ENCODE measurements at places on chromosomes 1 and 21.
A peak's percentile ranks its signal among the peaks of the same experiment; 100 is the strongest.

- peaks cover 23% of the 10 kb centered on the region for H3K4me1 ChIP-seq
- H3K27me3 ChIP-seq, result no peaks in the 10 kb centered on the region
- H3K4me3 ChIP-seq, result no peak overlapping the region
- no peaks in the 10 kb centered on the region for H3K36me3 ChIP-seq
Observed at GRCh38 chr1:53835491-53835890, 2.6 kb downstream of the NDC1 start.

DNA sequence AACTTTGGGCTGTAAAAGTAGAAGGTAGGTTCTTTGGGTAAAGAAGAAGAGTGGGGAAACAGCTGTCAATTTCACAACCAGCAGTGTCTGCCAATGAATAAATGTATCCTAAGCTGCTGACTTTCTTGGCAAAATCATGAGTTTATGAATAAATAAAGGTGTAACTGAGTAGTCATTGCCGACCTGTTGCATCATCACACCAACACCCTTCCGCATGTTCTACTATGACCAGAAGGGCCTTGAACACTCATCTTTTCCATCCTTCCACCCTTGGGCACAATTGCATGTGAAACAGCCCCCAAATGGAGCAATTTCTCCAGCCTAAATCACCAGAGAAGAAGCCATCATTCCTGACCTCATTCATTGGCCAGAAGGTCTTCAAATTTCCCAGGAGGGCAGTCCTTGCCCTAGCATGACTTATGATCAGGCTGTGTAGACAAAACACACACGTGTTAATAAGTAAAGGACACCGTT, 31.2 kb upstream of the QSOX1 start:
- DNase-seq, result no peak
- no peaks in the 10 kb centered on the region for H3K4me1 ChIP-seq
- H3K4me3 ChIP-seq, result no peak overlapping the region
- H3K36me3 ChIP-seq, result no peaks in the 10 kb centered on the region
- H3K27ac ChIP-seq, result no peak overlapping the region

DNA sequence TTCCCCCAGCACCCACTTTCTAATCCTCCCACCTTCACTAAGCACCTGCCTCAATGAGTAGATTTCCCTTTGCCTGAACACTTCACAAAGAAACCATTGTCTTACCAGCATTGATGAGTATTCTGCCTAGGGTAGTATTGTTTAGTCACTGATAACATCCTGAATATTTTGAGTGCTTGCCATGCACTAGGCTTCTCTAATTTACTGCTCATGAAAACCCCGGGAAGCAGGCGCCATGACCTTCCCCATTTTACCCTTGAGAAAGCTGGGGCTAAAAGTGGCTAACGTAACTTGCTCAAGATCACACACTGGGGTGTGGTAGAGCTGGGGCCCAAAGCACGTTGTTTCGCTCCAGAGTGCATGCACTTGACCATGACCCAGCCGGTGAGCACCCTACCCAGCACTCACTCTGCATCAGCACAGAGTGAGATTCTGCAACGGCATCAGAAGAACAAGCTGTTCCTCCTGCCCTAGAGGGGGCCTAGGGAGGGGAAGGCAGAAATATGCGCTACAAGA, 10.6 kb upstream of the F3 start:
- no peaks in the 10 kb centered on the region for H3K36me3 ChIP-seq
- H3K4me1 ChIP-seq, result peaks cover 13% of the 10 kb centered on the region
- no peak overlapping the region for H3K4me3 ChIP-seq
- no peaks in the 10 kb centered on the region for H3K27me3 ChIP-seq
- H3K27ac ChIP-seq, result no peak overlapping the region

GRCh38 chr1:2587071-2587859, 688 bp downstream of the PRXL2B start:
- peak overlapping the region; percentile 74 for H3K4me3 ChIP-seq
- peak; percentile 12 for DNase-seq
- no peaks in the 10 kb centered on the region for H3K36me3 ChIP-seq
- no peak overlapping the region for H3K27ac ChIP-seq

- H3K27ac ChIP-seq, result no peak overlapping the region
- H3K36me3 ChIP-seq, result no peaks in the 10 kb centered on the region
- H3K27me3 ChIP-seq, result peaks cover 81% of the 10 kb centered on the region
- no peak for DNase-seq
- H3K4me1 ChIP-seq, result peaks cover 5% of the 10 kb centered on the region
- no peak overlapping the region for H3K4me3 ChIP-seq
Observed at GRCh38 chr1:63316984-63317816, 5.2 kb upstream of the FOXD3 start.

DNA sequence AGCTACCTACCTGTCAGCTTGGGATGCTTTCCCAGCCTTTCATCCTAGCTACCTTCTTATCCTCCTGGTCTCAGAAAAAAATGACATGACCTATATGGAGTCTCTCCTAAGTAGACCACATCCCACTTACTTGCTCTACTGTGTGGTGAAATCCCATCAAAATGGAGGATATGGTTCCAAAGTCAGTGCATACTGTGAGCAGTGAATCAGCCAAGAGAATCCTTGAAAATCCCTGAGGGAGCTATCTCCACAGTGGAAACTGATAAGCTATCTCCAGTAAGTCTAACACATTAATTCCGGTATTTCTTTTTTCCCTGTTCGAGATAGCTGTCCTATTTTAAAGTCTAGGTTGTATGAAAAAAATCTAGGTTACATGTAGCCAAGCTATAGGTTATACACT, 189.7 kb downstream of the FGGY start:
- no peak overlapping the region for H3K27ac ChIP-seq
- no peaks in the 10 kb centered on the region for H3K36me3 ChIP-seq
- peaks cover 3% of the 10 kb centered on the region for H3K4me1 ChIP-seq
- H3K4me3 ChIP-seq, result no peak overlapping the region
- peak; percentile 52 for DNase-seq

DNA sequence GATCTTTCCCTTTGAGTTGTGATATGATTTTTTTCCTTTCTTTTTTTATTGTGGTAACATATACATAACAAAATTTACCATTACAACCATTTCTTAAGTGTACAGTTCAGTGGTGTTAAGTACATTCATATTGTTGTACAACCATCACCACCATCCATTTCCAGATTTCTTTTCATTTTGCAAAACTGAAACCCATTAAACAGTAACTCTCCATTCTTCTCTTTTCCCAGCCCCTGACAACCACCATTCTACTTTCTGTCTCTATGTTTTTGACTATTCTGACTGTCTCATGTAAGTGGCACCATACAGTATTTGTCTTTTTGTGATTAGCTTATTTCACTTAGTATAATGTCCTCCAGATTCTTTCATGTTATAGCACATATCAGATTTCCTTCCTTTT, 30.3 kb downstream of the CEP350 start:
- no peaks in the 10 kb centered on the region for H3K27me3 ChIP-seq
- no peak overlapping the region for H3K4me3 ChIP-seq
- no peaks in the 10 kb centered on the region for H3K4me1 ChIP-seq
- DNase-seq, result no peak
- H3K27ac ChIP-seq, result no peak overlapping the region

DNA sequence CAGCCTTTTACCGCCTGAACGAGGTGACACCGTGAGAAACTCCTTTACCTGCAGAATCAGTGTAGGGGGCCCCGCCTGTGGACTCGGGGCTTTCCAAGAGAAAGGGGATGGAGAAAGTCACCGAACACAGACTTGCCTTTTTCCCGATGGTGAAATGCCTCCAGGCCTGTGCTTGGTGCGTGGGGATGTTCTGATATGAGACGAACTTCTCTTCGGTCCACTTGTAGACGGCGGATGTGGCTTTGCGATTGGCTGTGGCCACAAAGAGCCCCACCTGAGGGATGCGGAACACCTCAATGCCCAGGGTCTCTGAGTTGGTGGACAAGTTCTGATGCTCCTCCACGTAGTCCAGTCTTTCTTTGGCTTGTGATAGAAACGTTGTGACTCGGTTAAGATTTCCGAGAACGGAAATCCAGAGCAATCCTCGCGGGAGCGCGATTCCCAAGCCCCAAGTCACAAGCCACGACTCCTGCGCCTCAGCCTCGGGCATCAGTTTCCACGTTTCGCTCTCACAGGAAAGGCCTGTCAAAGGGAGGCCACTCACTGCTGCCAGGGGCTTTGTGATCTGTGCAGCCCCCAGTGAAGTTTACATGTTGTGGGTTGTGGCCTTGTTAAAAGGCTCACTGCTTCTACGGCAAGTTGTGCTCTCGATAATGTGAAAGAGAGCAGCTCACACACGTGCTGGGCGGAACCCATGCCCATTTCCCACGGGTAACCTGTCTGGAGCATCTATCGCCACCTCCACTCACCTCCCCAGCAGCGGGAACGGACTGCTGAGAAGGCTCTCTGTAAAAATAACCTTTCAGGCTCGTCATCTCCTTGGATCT, 12.6 kb downstream of the KRTAP10-1 start:
- H3K27me3 ChIP-seq, result no peaks in the 10 kb centered on the region
- no peaks in the 10 kb centered on the region for H3K4me1 ChIP-seq
- no peaks in the 10 kb centered on the region for H3K36me3 ChIP-seq
- no peak for DNase-seq
- no peak overlapping the region for H3K4me3 ChIP-seq

Measured in astrocyte (in vitro differentiated cells and primary cell).